Activated CD4-positive, alpha-beta memory T cell treated with anti-CD3 and anti-CD28 coated beads, Interleukin-2, amount 10 ng/mL, durations not matched to agents 7 days and 5 days (primary cell): ENCODE measurements at places on chromosomes 1 and 21. TPM values are rescaled to one million over a fixed set of nuclear protein-coding genes. Genes with fewer than 3 reads are reported as not detected.

The MIA3 gene
- total RNA-seq: 48.3 TPM

The FAM78B gene
- total RNA-seq: 0.10 TPM

DNA sequence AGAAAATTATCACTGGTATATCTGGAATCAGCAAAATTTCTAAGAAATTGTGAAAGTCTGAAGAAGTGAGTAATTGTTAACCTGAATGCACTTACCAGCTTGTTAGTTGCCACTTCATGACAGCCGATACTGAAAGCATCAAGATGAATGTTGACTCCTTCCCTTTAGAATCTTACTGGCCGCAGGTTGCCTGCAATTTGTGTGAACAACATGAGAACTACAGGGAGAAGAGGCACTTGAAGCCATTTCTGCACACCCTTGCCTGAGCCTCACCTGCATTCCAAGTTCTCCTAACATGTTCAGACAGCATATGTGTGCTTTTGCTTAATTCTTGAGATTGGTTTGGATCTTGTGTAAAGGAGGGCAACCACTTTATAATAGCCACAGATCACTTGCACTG is 59.2 kb upstream of the SSX2IP start:
- no peak for DNase-seq

- no peak for DNase-seq
Measured at GRCh38 chr1:10753299-10753698, 43.1 kb downstream of the CASZ1 start.

DNA sequence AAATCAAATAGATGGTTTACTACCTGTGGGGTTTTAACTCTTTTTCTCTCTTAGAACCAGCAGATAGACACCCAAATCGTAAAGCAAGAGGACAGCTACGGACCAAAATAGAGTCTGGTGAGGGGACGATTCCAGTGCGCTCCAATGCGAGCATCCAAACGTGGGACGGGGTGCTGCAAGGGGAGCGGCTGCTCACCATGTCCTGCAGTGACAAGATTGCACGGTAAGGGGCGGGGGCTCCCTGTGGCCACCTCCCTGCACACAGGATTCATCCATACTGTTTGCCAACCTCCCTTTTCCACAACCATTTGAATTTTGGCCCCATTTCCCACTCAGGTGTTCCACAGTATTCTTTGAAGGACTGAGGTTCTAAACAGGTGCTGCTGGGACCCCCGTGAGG is 102.8 kb downstream of the POFUT2 start:
- no peak for DNase-seq

GRCh38 chr1:20199403-20199802 is 13.1 kb upstream of the PLA2G2C start:
- no peak for DNase-seq

- DNase-seq: no peak
Measured at GRCh38 chr1:202860744-202861419, 28.1 kb downstream of the RABIF start.

DNA sequence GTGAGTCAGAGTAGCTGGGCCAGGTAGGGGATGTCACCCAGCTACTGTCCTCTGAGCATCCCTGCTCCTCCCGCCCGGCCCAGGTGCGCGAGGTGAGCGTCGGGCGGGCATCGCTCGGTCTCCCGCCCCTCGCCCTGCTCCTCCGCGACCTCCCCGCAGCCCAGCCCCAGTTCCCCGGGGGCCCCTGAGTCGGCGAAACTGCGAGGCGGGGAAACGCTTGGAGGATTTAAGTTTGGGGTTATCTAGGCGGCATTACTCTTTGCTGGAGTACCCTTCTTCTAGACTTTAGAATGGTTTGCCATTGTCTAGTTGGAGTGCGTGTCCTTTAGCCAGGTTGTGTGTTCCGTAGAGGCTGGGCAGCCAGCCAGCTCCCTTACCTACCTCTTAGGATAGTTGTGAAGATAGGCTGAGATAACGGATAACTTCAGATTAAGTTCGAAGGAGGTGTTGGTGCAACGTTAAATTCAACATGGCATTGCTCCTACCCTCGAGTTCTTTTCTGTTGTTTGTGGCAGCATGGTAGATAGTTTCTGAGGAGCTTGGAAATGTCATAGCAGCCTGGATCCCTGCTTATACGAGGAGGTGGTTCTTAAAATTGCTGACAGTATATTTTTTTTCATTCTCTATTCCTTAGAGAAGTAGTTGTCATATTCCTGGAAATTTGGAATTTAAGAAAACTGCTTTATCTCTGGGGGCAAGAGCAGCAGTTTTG is 697 bp downstream of the AGO3 start:
- no peak for DNase-seq

DNA sequence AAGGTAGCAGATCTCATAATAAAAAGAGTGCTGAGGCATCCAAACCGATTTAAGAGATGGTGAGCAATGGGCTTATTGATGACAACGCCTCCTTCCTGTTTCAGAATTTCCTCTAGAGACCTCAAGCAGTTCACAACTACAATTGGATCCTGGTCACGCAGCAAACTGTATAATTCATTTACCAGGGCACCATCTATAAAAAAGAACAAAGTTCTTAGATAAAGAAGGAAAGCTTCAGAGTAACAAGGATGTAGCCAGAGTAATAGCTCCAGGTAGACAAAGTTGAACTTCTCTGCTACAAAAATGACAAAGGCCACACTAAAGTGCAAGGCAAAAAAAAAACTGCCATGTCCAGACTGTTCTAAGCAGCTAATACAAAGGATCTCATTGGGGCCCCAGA is 3.4 kb downstream of the AP4B1 start:
- no peak for DNase-seq

DNA sequence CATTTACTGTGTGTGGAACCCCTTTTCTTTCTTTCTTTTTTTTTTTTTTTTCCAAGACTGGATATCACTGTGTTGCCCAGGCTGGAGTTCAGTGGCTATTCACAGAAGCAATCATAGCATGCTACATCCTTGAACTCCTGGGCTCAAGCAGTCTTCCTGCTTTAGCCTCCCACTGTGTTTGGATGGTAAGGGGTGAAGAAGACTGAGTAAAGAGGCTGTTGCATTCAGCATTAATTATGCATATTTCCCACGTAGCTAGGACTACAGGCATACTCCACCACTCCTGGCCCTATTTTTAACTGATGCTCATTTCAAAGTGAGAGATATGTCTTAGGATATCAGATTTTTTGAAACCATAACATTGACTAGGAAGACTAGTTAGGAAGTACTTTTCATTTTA is 39.5 kb downstream of the PHACTR4 start:
- no peak for DNase-seq
